Stimulated activated CD4-positive, alpha-beta T cell treated with anti-CD3 and anti-CD28 coated beads, Interleukin-15, amount 100 ng/mL, for 48 hours (primary cell): ENCODE measurements at places on chromosomes 5 and 9.

- no peak for DNase-seq
Measured at GRCh38 chr5:111453747-111454146, 58.6 kb downstream of the STARD4 start.

DNA sequence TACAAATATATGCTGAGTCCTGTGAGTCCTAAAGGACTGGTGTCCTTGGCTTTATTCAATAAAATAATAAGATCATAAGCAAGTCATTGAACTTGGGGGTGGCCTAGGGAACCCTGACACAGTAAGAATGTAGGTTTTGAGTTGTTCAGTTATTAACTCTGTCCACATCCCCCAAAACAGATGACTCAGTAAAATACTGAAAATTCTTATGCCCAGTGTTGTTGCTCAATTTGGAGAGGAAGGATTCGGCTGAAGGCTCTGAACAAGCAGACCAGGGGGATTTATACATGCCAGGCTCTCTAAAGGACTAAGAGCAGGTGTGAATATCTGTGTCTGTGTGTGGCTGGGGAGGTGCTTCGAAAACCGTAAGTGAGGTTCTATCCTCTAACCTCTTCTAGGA is 173.7 kb downstream of the RMI1 start:
- no peak for DNase-seq

GRCh38 chr5:136730426-136730825 is 365.1 kb upstream of the TRPC7 start:
- no peak for DNase-seq

DNA sequence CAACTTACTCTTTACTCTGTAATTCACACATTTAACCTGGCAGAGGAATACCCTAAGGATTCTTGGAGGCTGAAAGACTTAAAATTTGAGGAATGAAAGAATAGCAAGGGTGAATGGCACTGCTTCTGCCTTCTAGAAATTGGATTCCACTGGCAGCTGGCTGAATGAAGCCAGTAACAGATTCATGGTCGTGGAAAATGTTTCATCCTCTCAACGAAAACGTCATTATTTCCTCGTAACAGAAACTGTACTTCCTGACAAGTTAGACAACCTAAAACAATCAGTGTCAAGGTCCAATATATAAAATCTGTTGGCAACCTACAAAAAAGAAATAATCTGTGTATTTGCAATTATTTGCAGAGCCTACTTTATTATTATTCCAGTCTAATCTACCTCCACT is 39.7 kb downstream of the BNC2 start:
- no peak for DNase-seq

- DNase-seq, result no peak
Measured at GRCh38 chr5:11174591-11174990, 413.6 kb upstream of the DAP start.

DNA sequence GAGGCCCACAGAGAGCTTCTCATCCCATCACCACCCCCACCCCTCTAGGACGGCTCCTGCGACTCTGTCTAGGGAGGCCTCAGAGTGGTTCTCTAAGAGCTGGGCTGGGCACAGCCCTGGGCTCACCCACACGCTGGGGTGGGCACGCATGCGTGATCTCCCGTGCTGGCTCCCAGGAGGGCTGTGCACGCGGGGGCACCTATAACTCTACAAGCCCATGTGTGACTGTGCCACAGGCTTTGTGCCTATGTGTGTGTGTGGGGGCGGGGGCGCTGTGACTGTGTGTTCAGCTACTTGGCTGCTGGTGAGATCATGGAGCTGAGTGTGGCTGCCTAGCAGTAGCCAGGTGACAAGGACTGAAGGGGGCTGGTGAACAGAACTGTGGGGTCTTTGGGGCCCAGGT is 32.2 kb downstream of the NDUFA8 start:
- no peak for DNase-seq

GRCh38 chr5:887947-888637 is 4.5 kb downstream of the BRD9 start:
- DNase-seq, result no peak

GRCh38 chr5:172002310-172002709 is 4.1 kb downstream of the FBXW11 start:
- no peak for DNase-seq

DNA sequence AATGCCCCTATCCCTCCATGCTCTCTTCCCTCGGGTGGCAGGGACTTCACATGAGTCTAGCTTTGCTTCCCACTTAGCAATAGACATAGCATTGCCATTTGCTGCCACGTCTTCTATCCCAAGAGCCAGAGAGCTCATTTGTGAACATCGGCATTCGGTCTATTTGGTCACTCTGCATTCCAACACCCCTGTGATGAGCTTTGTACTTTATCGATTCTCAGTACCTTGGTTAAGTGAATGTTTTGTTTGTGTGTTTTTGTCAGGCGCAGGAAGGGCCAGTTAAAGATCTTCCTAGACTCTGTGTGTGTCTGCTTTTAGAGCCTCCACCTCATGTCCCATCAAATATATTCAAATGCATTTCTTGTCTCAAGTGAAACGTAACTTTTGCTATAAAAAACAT is 141.7 kb downstream of the TARS1 start:
- no peak for DNase-seq

- DNase-seq, result no peak
Measured at GRCh38 chr5:60519372-60519771, 180.6 kb downstream of the DEPDC1B start.

GRCh38 chr5:59182760-59183159 is 599.9 kb downstream of the RAB3C start:
- DNase-seq, result no peak

DNA sequence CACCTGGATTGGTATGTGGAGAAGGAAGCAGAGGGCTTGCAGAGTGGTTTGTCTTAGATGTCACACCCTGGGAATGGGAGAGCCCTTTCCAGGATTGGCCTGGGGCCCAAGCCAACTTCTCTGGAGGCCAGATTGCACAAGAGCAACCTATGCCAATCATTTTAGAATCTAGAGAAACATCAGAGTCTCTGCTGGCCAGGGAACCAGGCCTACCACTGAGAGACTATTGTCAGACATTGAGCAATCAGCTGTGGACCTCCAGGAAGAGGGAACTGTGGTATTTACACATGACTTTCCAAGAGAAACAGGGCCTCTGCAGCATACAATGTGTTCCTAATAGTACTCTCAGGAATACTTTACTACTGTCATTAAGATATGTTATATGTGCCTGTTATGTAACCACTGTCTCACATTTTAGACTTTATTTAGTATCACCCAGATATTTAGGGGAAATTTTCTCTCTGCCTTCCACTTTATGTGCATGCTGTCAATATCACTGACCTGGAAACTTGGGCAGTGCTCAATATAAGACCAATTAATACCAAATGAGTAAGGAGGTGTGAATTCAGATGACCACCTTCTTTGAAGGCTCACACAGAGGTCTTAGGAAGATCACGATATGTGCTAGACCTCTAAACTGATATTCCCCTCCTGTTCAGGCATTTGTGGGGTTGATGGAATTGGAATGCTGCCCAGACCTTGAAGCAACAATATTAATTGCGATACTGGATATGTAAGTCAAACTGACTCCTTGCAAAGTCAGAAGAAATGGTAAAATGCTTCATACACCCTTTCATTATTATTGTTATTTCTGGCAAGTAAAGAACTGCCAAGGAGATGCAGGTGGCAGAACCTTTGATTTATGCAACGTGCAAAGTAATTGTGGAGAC is 20.5 kb upstream of the CCL28 start:
- no peak for DNase-seq

- no peak for DNase-seq
Measured at GRCh38 chr9:132942541-132943182, 1.8 kb downstream of the TSC1 start.
